ENCODE measurements at places on chromosomes 5 and 9.

DNA sequence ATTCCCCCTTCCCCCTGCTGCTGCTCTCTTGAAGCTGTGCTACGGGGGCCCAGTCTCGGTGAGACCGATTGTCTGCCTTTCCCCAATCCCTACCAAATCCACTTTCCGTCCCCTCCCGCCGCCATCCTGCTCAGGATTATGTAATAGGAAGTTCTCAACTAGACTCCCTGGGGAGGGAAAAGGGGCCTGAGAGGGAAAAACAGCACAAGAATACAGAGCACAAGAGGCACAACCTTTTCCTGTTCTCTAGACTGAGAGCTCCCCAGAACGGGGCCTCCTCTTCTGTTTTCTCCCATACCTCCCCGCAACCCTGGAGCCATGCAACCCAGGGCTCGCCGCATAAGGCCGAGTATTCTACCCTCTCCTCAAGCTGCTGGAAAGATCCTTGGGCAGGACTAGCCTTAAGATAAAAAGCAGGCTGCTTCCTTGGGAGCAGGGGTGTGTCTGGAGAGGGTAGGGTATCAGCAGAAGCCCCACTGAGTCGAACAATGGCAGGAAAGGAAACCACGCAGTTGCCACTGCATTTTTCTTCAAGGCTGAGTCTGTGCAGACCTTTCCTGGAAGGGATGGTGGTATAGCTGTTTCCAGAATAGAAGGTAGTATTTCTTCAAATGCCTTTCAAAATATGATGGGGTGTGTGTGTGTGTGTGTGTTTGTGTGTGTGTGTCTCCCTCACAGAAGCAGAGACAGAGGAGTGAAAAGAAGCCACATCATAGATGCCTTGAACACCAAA is 12.9 kb downstream of the MYORG start:
- H3K4me1 ChIP-seq: no peaks in the 10 kb centered on the region
- peak; percentile 32 for DNase-seq
- H3K27me3 ChIP-seq: no peaks in the 10 kb centered on the region
- peak overlapping the region; percentile 22 for H3K27ac ChIP-seq
- no peak overlapping the region for H3K4me3 ChIP-seq
- H3K36me3 ChIP-seq: no peaks in the 10 kb centered on the region

DNA sequence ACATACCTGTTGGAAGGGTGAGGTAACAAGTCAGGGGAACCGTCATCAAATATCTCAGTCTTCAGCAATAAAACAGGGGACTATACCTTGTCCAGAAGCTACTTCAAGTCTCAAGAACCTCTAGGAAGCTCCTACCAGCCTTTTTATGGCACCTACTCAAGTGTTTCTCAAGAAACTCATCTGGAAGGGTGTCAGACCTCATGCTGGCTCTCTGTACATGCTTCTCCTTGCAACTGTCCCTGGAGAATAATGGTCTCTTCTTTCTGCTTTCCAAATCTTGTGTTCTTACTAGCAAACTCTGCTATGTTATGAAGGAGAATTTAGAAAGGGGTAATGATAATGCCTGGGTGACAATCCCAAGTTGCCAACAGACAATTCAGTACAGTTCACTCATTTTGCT is 8.3 kb upstream of the PTAR1 start:
- no peaks in the 10 kb centered on the region for H3K36me3 ChIP-seq
- DNase-seq: no peak
- H3K27ac ChIP-seq: no peak overlapping the region
- no peaks in the 10 kb centered on the region for H3K27me3 ChIP-seq
- H3K4me1 ChIP-seq: no peaks in the 10 kb centered on the region
- no peak overlapping the region for H3K4me3 ChIP-seq

- no peaks in the 10 kb centered on the region for H3K27me3 ChIP-seq
- no peak overlapping the region for H3K4me3 ChIP-seq
- no peaks in the 10 kb centered on the region for H3K4me1 ChIP-seq
- no peak overlapping the region for H3K27ac ChIP-seq
These were observed 439.9 kb upstream of the KLF4 start for GRCh38 chr9:107929443-107929842.

GRCh38 chr5:61768692-61769281 is 436.7 kb downstream of the ZSWIM6 start:
- DNase-seq: no peak
- H3K27ac ChIP-seq: no peak overlapping the region
- H3K36me3 ChIP-seq: no peaks in the 10 kb centered on the region
- no peaks in the 10 kb centered on the region for H3K4me1 ChIP-seq
